ENCODE measurements at places on chromosomes 7 and 10.

- DNase-seq = no peak
Observed at GRCh38 chr7:106143711-106144337, 31.7 kb upstream of the SYPL1 start.

- DNase-seq = no peak
Observed at GRCh38 chr10:716821-717220, 27.4 kb upstream of the DIP2C start.

DNA sequence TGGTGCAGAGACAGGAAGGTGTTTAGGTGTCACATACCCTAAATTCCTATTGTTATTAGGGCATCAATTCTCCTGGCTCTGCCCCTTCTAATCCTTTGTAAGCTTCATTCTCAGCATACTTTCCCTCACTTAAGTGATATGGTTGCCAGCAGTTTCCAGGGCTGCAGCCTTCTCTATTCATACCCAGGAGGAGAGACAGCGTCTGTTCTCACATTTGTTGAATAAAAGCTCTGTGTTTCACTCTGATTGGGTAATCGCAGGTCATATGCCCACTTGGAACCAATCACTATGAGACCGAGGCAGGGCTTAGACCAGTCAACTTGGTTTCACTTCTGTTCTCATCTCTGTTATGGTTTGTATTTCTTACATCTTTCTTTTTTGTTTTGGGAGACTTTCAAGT lies 109.6 kb upstream of the MTPN start:
- peak; percentile 21 for DNase-seq

DNA sequence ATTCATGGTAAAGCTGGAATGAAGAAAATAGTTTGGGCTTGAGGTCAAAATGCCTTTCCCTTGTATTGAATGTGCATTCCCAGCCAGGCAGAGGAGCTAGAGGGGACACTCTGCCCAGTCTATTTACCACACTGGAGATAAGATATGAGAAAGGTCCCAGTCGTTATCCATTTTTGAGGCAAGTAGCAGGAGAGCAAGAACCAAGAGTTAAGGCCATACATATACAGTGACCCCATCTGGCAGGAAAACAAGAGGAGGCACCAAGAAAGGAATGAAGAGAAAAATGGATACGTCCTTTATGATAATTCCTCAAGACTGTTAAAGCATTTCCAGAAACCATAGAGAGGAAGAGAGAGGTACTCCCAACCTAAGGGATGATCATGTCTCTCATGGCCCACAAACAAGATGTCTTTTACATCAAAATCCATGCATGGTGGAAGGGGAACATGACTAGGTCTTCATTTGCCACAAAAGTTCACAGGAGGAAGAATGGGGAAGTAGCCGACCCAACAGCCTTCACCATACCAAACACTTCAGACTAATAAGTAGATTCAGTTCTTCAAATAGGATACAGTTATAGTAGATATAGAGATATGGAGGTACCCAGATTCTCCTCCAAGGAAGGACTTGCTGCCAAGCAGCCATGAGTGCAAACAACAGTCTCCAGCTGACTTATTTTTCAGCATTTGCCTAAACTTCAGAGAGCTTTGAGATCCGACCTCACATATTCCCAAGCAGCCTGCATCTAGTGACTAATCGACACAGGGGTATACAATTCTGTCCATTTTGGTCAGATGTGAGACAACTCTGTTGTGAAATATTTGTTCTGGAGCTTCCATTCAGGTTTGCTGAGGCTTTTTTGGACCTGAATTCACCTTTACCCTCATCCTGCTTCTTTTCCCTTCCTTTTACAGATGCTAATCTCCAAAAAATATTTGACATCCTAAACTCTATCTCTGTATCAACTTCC lies 61.1 kb upstream of the CCDC71L start:
- DNase-seq = no peak

GRCh38 chr10:104253606-104254410 lies 884 bp upstream of the GSTO1 start:
- DNase-seq = no peak

- DNase-seq = no peak
Observed at GRCh38 chr10:122665329-122665860, 34.3 kb downstream of the C10orf120 start.

DNA sequence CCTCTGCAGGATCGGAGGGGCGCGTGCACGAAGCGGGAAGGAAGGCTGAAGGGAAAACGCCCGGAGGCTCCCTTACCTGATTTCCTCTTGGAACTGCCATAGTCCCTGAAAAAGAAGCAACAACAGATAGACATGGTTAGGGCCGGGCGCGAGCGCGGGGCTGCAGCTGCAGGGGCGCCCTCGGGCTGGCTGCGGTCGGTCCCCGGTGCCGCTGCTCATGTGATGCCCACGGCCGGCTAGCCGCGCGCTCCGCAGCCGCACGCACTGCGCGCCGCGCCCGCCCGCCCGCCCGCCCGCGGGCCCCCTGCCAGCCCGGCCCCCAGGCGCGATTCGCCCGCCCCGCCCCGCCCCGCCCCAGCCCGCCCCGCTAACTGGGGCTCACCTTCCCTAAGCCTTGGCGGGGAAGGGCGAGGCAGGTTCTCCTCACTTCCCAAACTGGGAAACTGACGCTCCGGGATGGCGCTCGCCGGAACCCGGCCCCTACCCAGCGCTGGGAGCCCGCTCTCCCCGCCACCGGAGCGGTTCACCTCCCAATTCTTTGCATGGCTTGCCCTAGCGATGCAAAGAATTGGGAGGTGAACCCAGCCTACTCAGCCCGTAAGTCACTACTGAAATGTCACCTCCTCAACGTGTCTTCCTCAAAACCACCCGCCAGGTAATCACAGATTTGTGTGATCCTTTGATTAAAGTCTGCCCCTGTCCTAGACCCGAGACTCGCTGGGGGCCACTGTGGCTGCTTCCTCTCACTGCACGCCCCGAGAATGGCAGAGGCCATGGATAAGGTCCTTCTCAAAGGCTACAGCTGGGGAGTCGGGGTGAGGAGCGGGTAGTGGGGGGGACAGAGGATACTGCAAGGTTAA lies 162.2 kb downstream of the SH3PXD2A start:
- DNase-seq = peak; percentile 65

Measured in activated CD8-positive, alpha-beta T cell treated with anti-CD3 and anti-CD28 coated beads, Interleukin-2, amount 10 ng/mL, durations not matched to agents 7 days and 5 days (primary cell).